ENCODE measurements at places on chromosomes 1 and 21. TPM values are rescaled to one million over a fixed set of nuclear protein-coding genes. Genes with fewer than 3 reads are reported as not detected.

OVAAL gene
- total RNA-seq: not detected

DNA sequence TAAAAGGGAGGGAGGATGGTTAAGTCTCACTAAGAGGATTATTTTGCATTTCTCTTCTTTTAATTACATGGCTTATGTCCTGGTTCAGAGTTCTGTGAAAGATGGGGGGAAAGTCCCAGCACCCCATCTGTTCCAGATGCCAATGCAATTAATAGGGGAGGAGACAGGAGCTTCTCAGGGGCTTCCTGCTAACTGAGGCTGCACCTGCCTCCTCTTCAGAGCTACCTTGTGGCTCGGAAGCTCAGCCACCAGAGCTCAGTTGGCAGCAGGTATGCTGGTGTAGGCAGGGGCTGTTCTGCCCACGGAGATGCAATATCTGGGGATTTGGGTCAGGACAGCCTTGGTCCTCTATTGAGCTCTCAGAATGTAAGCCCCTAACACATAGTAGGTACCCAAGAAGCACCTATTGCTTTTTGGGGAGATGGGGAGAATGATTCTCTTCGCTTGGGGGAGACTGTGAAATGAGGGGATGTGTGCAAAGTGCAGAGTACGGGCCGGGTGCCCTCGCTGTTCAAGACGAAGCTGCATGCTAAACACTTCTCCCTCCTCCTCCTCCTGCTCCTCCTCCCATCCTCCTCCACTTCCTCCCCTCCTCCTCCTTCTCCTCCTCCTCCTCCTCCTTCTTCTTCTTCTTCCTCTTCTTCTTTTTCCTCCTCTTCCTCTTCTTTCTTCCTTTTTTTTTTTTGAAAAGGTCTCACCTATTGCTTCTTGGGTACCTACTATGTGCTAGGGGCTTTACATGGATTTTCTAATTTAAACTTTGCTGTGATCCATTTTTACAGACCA, 279.0 kb downstream of the PTPRU start:
- DNase-seq: no peak

SYCP1 gene
- not detected for total RNA-seq

DNAH14 gene
- total RNA-seq: 0.82 TPM

- no peak for DNase-seq
Measured at GRCh38 chr21:45935628-45936027, 45.9 kb upstream of the COL6A1 start.

VSIG8 gene
- not detected for total RNA-seq

- no peak for DNase-seq
Measured at GRCh38 chr1:3018051-3018471, 3.2 kb upstream of the ACTRT2 start.
